ENCODE measurements at places on chromosomes 16 and 17.
A peak's percentile ranks its signal among the peaks of the same experiment; 100 is the strongest.

DNA sequence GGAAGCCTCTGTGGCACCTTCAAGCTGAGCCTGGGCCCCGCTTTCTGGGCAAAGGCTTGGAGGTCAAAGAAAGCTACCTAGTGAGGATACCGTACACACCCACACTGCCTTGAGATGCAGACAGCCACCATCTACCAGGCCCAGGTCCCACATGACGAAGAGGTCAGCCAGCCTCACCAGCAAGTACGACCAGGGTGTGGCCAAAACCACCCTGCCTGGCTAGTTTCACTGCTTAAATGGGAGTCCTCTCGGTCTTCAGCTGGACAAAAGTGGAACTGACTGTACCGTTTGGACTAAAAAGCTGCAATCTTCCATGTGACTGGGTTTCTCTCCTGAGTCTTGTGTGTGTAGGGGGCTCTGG is 21.6 kb downstream of the VASN start:
- no peak overlapping the region for H3K4me3 ChIP-seq
- DNase-seq = peak; percentile 18
- H3K27me3 ChIP-seq = no peaks in the 10 kb centered on the region
- H3K27ac ChIP-seq = no peak overlapping the region
- H3K4me1 ChIP-seq = no peaks in the 10 kb centered on the region

DNA sequence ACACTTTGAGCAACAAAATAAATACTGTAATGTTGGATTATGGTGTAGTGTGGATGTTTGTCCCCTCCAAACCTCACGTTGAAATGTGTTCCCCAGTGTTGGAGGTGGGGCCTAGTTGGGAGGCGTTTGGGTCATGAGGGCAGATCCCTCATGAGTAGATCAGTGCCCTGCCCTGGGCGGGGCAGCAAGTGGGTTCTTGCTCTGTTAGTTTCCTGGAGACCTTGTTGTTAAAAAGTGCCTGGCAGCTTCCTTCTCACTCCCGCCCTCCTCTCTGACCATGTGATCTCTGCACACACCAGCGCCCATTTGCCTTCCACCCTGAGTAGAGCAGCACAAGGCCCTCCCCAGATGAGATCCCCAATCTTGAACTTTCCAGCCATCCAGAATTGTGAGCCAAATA is 67.7 kb downstream of the MPRIP start:
- DNase-seq = no peak
- no peak overlapping the region for H3K27ac ChIP-seq
- no peaks in the 10 kb centered on the region for H3K27me3 ChIP-seq
- H3K36me3 ChIP-seq = no peaks in the 10 kb centered on the region
- H3K4me1 ChIP-seq = peaks cover 6% of the 10 kb centered on the region

- no peaks in the 10 kb centered on the region for H3K4me1 ChIP-seq
- H3K4me3 ChIP-seq = no peak overlapping the region
- DNase-seq = peak; percentile 30
- H3K27me3 ChIP-seq = no peaks in the 10 kb centered on the region
- H3K27ac ChIP-seq = no peak overlapping the region
Measured at GRCh38 chr16:47061204-47061603, 82.5 kb downstream of the NETO2 start.

DNA sequence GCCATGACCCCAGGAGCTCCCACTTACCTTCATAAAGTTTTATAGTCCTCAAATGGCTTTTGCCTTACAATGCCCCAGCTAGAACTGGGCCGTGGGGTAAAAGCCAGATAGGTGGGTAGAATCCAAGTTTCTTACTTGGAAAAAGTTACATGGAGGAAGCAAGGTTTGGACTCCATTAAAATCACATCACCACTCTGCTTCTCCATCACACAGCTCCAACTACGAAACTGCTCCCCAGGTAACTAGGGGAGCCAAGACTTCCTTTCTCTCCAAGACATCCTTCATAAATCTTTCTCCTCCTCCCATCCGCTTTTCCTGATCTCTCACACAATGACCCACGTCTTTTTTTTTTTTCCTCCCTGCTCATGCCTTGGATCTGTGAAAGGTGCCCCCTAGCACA is 130.8 kb upstream of the RCVRN start:
- no peaks in the 10 kb centered on the region for H3K4me1 ChIP-seq
- no peak for DNase-seq
- no peak overlapping the region for H3K4me3 ChIP-seq
- no peaks in the 10 kb centered on the region for H3K27me3 ChIP-seq
- H3K36me3 ChIP-seq = no peaks in the 10 kb centered on the region
- no peak overlapping the region for H3K27ac ChIP-seq

DNA sequence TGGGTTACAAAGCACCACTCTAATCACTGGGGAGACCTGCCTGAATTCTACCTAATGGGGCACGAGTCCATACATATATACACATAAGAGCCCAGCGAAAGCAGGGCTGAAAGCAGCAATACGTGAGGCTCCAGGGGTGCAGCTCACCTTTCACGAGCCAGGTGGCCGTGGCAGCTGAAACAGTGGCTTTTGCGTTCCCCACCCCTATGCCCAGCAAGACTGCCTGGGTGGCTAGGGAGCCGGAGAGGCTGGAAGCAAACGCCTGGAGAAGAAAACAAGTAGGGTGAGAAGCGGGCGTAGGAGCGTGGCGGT is 618 bp downstream of the RUSF1 start:
- no peaks in the 10 kb centered on the region for H3K36me3 ChIP-seq
- H3K27me3 ChIP-seq = no peaks in the 10 kb centered on the region

DNA sequence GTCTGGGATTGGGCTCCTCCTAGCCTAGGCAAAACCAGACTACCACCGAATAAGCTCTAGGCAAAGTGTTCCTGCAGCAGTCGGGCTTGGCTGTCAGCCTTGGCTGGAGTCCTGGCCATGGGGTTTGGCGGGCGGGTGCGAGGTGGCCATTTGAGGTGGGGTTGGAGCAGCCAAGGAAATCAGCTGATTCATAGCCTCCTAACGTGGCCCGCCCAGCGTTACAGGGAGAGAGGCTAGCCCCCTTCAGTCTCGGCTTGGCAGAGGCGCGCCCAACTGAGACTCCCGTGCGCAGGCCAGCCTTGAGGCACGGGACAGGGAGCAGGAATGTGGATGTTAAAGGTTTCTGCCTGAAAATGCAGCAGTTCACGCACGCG is 1.9 kb downstream of the PMP22 start:
- peak; percentile 54 for DNase-seq
- peak overlapping the region; percentile 65 for H3K27ac ChIP-seq
- H3K4me3 ChIP-seq = peak overlapping the region; percentile 21
- no peaks in the 10 kb centered on the region for H3K36me3 ChIP-seq
- H3K4me1 ChIP-seq = no peaks in the 10 kb centered on the region

- no peak overlapping the region for H3K4me3 ChIP-seq
- DNase-seq = no peak
- no peaks in the 10 kb centered on the region for H3K36me3 ChIP-seq
- peaks cover 10% of the 10 kb centered on the region for H3K4me1 ChIP-seq
Measured at GRCh38 chr16:57945740-57946138, 25.2 kb downstream of the CNGB1 start.

- H3K36me3 ChIP-seq = no peaks in the 10 kb centered on the region
- H3K27ac ChIP-seq = no peak overlapping the region
- no peak for DNase-seq
Measured at GRCh38 chr16:85981826-85982562, 83.0 kb downstream of the IRF8 start.

DNA sequence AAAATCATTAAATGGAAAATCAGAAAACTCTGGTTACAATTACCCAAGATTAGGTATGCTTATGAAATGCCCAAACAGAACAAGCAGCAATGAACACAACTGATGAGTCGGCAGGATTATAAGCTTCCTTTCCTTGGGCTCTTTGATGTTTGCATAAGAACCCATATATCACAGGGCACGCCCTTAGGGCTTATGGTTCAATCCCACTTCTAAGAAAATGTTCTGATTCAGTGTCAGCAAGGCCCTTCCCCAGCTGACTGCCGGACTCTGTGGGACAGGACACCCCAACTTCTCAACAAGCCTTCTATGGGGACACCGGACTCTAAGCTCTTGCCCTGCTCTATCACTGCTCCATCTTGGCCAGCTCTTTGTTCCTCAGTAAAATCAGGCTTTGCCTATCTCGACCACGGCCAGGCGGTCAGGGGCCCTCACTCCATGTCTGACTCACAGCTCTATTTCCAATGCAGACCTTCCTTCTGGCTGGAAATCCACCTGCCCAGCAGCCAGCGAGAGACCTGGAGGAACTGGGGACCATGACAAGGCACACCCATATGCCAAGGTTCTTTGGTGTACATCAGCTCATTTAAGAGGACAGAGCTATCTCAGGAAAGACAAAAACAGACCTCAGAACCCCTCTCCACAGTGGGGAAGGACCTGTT is 26.8 kb downstream of the LITAFD start:
- no peak overlapping the region for H3K27ac ChIP-seq
- H3K4me1 ChIP-seq = no peaks in the 10 kb centered on the region
- H3K36me3 ChIP-seq = no peaks in the 10 kb centered on the region

GRCh38 chr16:86041807-86042206 is 142.8 kb downstream of the IRF8 start:
- no peak for DNase-seq
- H3K4me1 ChIP-seq = no peaks in the 10 kb centered on the region
- no peaks in the 10 kb centered on the region for H3K27me3 ChIP-seq
- H3K27ac ChIP-seq = no peak overlapping the region
- no peak overlapping the region for H3K4me3 ChIP-seq
- H3K36me3 ChIP-seq = no peaks in the 10 kb centered on the region

GRCh38 chr16:77500934-77501664 is 66.3 kb upstream of the ADAMTS18 start:
- no peak overlapping the region for H3K27ac ChIP-seq
- no peaks in the 10 kb centered on the region for H3K4me1 ChIP-seq
- no peak overlapping the region for H3K4me3 ChIP-seq

- no peaks in the 10 kb centered on the region for H3K4me1 ChIP-seq
- DNase-seq = no peak
- H3K4me3 ChIP-seq = no peak overlapping the region
- no peak overlapping the region for H3K27ac ChIP-seq
Measured at GRCh38 chr16:59290718-59291117, 556.6 kb upstream of the GOT2 start.

DNA sequence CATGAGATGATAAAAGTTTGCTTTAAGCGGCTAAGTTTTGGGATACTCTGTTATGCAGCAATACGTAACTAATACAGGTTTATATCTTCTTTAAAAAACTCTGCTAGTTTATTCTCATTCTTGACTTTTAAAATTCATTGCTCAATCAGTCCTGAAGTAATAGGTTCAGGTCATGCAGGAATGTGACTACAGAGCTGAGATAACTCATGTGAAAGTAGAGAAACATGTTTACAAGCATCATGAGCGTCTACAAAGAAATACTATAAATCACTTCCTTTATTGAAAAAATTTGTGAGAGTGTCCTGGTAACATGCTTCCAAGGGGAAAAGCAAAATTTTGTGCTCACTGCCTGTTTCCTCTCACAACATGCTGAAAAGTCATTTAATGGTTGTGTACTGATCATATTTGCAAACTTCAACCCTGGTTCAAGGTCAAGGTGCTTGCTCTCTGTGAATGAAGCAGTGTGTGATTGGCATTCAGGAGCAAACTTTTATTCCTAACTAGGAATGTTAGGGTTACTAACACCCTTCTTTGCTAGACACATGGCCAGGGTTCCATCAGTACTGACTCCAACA is 12.5 kb upstream of the TMIGD1 start:
- H3K27me3 ChIP-seq = no peaks in the 10 kb centered on the region
- H3K4me1 ChIP-seq = peaks cover 24% of the 10 kb centered on the region
- DNase-seq = no peak
- no peak overlapping the region for H3K27ac ChIP-seq
- no peak overlapping the region for H3K4me3 ChIP-seq

GRCh38 chr17:44102849-44103622 is 20.4 kb downstream of the HDAC5 start:
- H3K4me3 ChIP-seq = no peak overlapping the region
- no peak for DNase-seq
- H3K27me3 ChIP-seq = no peaks in the 10 kb centered on the region
- peaks cover 5% of the 10 kb centered on the region for H3K4me1 ChIP-seq

DNA sequence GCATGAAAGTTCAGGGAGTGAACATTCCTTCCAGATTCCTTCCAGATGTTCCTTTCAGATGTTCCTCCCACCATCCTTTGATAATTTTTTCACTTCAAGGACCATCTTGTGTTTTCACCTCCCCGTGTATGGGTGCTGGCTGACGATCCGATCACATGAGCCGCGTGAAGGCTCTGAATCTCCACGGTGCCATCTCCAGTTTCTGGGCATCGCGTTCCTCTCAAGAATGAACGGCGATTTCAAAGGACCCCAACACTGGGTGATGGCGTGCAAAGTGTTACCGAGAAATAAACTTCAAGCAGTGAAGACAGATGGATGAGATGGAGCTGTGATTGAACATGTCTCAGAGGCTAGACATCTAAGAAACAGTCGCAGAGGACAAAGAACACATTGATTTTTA is 245.3 kb downstream of the GSG1L start:
- H3K4me3 ChIP-seq = no peak overlapping the region
- no peaks in the 10 kb centered on the region for H3K4me1 ChIP-seq
- no peaks in the 10 kb centered on the region for H3K36me3 ChIP-seq
- no peaks in the 10 kb centered on the region for H3K27me3 ChIP-seq
- no peak overlapping the region for H3K27ac ChIP-seq
- DNase-seq = no peak

GRCh38 chr17:35991075-35991474 is 4.5 kb upstream of the CCL14 start:
- DNase-seq = peak; percentile 76
- H3K4me1 ChIP-seq = peaks cover 36% of the 10 kb centered on the region
- H3K36me3 ChIP-seq = no peaks in the 10 kb centered on the region
- no peak overlapping the region for H3K27ac ChIP-seq
- no peak overlapping the region for H3K4me3 ChIP-seq

DNA sequence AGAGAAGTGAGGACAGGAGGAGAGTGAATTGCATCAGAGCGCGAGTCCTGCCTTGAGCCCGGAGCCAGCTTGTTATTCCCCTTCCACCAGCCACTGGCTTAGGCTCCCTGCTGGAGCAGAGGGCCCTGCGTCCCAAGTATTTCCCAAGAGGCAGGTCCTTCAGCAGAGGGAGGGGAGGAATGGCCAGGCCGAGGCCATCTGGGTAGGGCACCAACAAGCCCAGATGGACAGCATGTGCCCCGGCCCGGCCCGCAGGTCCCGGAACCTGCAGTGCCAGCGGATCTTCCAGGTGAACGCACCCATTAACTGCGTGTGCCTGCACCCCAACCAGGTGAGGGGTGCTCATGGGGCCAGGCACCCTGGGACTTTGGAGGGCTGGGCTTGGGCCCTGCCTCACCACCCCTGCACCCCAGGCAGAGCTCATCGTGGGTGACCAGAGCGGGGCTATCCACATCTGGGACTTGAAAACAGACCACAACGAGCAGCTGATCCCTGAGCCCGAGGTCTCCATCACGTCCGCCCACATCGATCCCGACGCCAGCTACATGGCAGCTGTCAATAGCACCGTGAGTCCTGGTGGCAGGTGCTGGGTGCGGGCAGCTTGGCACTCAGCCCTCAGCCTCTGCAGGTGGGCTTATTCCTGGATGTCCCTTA is 1.7 kb downstream of the MLST8 start:
- H3K27me3 ChIP-seq = no peaks in the 10 kb centered on the region
- H3K4me3 ChIP-seq = no peak overlapping the region
- no peak for DNase-seq
- H3K27ac ChIP-seq = no peak overlapping the region
- peaks cover 6% of the 10 kb centered on the region for H3K36me3 ChIP-seq
- H3K4me1 ChIP-seq = peaks cover 18% of the 10 kb centered on the region

- no peaks in the 10 kb centered on the region for H3K4me1 ChIP-seq
- no peaks in the 10 kb centered on the region for H3K27me3 ChIP-seq
- no peak overlapping the region for H3K27ac ChIP-seq
- H3K4me3 ChIP-seq = no peak overlapping the region
- H3K36me3 ChIP-seq = no peaks in the 10 kb centered on the region
Measured at GRCh38 chr16:29743475-29743826, 2.3 kb downstream of the C16orf54 start.
